ENCODE measurements at places on chromosomes 1 and 21.

DNA sequence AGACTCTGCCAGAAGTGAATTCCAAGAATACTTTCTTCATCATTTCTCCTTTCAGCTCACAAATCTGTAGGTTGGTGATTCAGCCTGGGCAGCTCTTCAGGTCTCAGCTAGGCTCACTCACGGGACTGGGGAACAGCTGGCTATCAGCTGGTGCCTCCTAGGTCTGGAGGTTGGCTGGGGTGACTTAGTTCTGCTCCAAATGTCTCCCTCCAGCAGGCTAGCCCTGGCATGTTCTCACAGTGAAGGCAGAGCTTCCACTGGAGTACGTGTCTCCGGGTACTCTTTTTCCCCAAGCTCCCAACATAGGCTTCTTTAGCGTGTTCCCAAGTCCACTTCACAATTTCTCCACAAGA is 12.5 kb upstream of the VAMP4 start:
- peak; percentile 59 for DNase-seq

- no peak for DNase-seq
Observed at GRCh38 chr1:168731244-168731953, 2.4 kb upstream of the DPT start.

DNA sequence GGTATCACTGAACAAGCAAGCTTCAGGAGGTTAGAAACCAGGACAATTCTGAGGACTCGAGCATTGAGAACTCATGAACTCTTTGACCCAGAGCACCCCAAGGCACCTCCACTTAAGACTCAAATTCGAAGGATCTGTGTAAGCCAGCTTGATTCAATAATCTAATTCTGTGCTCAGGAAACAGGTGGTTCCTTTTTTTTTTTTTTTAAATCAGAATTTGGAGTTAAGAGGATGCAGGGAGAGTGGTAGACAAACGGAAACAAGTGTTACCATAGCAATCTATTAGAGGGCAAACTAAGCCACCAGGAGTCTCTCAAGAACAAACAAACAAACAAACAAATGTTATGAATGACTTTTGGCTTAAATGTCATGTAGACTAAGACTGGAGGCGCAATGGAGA is 53.8 kb upstream of the DPH5 start:
- DNase-seq, result no peak

GRCh38 chr1:13732971-13733667 is 33.1 kb downstream of the PRDM2 start:
- DNase-seq, result no peak

DNA sequence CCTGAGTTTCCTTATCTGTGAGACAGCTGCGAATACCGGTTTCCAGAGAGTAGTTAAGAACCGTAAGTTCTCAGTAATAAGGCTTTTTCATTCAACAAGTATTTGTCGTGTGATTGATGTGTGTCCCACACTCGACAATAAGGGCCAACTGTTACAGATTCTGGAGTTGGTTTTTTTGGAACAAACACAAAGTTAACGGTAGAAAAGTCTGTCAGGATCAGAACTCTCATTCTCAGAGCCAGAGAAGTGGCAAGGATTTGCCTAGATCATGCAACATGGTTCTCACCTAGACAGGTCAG is 837 bp downstream of the NUDC start:
- no peak for DNase-seq

DNA sequence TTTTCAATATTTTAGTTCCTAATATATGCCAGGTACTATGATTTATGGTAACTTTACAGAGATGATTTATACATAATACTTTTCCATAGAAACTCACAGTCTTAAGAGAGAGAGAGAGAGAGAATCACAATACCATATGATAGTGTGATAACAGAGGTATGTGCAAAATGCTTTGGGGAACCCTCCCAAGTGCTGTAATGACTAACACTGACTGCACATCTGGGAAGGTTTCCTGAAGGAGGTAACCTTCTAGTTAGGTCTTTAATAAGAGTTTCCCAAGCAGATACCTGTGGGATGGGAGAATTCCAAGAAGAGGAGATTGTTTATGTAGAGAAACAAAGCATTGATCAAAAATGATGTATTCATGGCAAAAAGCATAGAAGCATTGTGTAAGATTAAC is 34.6 kb upstream of the PIGC start:
- DNase-seq, result no peak

DNA sequence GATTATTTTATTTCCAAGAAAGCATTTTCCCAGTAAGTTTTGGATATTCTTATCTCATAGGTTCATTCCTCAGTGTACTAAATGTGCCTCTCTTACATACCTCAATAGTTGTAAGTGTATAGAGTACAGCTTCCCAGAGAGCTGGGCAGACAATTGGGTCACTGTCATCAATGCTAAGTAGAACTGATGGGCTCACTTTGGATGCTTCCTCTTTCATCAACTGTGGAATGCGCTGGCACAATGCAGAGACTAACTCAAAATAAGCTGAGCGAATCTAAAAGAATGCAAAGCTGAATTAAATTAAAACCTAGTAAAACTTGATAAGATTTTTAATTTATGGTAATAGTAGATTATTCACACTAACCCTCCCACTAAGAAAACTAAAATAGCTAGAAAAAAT is 21.5 kb downstream of the LTN1 start:
- DNase-seq, result no peak

DNA sequence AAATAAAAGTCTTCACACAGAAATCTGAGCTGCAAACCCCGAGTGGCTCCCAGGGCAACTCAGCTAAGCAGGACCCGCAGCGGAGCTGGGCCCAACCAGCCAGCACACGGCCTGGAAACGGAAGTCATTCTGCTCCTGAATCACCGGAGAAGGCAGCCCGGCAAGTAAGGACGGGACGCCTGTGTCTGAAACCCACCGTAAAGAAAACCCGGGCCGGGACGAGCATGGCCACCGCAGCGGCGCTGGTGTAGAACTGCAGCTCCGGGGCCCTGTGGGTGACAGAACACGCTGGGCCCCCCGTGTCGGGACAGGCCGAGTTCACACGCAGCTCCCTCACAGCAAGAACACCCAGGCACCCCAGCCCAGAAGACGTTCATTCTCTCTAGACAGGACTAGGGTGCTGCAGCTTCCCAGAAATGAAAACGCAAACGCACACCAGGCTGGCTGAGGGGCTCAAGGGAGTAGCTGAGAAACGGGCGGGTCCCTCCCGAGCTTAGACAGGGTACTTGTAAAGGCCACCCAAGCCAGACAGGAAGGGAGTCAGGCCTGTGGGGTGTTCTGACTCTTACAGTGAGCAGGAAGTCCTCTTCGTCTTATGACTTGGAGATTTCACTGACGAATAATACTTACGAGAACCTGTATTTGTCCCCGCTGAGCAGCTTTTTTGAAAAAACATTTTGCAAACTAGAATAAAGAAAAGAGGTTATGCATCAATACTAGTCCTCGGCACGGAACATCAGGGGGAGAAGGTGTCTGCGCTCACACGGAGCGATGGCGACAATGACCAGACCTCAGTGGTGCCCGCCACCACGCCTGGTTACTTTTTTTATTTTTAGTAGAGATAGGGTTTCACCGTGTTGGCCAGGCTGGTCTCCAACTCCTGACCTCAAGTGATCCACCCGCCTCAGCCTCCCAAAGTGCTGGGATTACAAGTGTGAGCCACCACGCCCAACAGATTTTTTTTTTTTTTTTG is 10.9 kb upstream of the CDK11B start:
- no peak for DNase-seq

DNA sequence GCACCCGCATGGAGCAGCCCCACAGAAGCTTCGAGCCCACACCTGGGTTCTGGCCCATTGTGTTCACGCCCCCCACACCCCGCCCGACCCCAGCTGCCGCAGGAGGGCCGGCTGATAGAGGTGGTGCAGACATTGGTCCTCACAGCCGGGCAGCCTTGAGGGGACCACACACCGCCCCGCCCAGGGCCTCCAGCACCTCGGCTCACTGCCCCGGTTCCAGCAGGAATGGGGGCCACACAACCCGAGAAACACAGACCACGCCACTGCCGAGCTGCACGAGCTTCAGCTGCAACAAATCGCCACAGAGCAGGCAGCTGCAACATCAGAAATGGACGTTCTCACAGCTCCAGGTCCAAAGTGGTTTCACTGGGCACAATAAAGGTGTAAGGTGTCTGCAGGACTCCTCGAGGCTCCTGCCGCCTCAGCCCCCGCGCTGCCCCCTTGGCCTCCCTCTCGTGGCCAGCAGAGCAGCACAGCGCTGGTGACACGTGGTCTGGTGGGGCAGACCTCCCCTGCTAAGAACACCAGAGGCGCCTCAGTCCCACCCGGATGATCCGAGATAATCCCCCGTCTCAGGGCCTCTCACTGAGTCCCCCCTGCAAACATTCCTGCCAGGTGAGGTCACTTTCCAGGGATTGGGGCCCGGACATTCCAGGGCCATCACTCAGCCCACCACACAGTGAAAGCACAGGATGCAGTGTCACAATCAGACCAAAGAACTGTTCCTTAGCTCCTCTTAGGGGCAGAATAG is 62.3 kb upstream of the ADARB1 start:
- peak; percentile 58 for DNase-seq

DNA sequence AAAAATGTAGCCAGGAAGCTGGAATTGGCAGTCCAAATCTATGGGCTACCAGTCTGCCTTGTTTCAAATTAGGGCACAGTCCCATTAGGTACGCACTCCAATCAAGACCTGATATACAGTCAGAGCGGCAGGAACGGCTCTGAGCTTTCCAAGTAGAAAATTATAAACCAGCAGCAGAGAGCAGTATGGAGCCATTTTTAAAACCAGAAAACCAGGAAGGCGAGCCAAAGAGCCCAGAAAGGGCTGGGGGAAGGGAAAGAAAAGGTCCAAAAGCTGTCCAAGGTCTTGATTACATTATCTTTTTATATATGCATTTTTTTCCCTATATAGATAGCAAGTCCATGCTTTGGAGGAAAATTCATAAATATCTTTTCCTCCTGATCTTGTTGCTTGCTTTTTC is 719.0 kb downstream of the RWDD3 start:
- DNase-seq, result no peak

GRCh38 chr1:198168227-198168626 is 11.4 kb downstream of the NEK7 start:
- DNase-seq, result no peak

GRCh38 chr1:107096690-107097089 is 40.2 kb downstream of the PRMT6 start:
- no peak for DNase-seq

GRCh38 chr1:178684111-178684510 is 40.9 kb upstream of the RALGPS2 start:
- no peak for DNase-seq

DNA sequence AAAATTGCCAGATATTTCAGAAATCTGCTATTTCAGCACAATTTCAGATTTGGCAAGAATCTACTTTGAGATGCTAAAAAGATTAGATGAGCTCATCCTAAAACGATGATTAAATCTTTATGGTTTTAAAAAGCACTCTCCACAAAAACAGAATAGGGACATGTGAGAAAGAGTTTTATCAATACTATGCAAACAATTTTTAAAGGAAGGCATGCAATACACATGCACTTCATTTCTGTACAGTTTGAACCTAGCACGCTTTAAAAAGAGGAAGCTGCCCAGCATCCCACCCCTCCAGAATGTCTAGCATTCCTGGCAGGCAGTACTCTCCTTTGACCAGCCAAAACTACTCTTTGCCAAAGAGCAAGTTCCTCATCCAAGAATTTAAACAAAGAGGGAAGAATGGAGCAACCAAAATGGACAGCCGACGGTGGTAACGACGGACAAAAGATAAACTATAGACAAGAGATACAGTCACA is 1.3 kb downstream of the ARHGAP29 start:
- DNase-seq, result peak; percentile 36

GRCh38 chr1:108811611-108812010 is 45.3 kb downstream of the AKNAD1 start:
- no peak for DNase-seq

- DNase-seq, result no peak
Observed at GRCh38 chr1:90000934-90001676, 6.2 kb downstream of the ZNF326 start.

DNA sequence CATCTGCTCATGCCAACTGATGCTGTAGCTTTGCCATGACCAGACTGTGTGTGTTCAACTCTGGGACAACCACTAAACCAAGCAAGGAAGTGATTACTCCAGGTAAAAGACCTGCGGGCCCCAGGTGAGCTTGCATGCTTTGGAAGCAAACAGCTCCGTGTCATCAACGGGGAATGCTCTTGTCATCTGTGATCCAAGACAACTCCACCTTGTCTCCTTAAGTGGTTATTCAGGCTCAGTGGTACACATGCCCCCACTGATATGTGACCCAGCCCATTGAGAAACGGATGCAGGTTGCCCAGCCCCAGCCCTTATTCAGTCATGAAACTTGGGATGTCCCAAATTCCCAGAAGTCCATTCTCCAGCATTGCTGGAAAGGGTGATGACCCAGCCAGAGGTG is 89.0 kb downstream of the TIAM1 start:
- DNase-seq, result no peak

DNA sequence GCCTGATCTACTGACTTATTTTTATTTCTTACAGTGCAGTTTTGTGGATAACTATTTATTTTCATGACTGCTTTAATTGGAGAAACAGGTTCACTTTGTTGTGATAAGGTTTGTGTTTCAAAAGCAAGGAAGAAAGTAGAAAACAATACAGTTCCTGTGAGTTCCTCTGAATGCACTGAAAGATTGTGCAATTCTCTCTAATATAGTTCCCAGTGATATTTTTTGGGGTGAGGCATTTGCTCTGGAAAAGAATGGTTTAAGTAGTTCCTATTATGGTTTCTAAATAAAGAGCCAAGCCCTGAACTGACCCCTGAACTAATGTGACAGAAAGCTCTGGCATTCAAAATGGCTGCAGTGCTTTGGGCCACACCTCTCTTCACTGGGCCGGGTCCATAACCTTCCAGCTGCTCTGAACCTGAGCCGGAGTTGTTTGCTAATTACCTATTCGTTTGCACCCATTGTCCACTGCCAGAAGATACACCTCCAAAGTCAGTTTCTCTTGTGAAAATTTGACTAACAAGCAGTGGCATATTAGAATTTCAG is 56.6 kb upstream of the VTCN1 start:
- no peak for DNase-seq

GRCh38 chr1:27109103-27109822 is 45.7 kb downstream of the SLC9A1 start:
- DNase-seq, result no peak

DNA sequence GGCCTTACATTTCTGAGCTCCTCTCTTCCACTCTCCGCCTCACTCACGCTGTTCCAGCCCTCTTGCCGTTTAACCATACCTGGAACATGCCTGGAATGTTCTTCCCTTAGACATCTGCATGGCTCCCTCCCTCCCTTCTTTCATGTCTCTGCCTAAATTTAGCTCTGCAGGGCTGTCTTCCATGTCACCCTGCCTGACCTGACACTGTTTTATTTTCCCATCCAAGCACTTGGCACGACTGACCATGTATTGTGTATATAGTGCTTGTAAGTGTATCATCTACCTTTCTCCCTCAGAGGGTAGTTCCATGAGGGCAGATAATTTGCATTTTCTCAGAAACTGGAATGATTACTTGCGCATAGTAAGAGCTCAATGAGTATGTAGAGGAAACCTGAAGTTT is 47.3 kb downstream of the ST6GALNAC3 start:
- no peak for DNase-seq

- DNase-seq, result peak; percentile 95
Observed at GRCh38 chr1:91650764-91651163, 150.1 kb downstream of the CDC7 start.

DNA sequence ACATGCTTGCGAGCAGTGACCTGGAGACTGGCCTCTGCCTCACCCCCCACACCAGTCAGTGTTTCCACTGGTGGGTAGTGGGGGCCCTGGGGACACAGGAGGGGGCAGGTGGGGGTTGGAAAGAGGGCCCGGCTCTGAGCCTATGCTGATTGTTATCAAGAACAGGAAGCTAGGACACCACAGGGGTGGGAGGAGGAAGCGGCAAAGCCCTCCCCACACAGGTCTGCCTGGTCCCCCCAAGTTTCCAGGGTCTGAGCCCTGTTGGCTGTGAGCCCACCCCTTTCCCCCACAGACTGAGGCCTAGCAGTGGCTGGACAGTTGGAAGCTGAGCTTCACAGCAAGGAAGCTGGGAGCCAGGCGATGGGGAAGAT is 1.6 kb upstream of the PTPN7 start:
- no peak for DNase-seq
